ENCODE measurements at places on chromosomes 11 and 22.

GRCh38 chr22:37959231-37959825 lies 5.8 kb downstream of the POLR2F start:
- no peak for DNase-seq

GRCh38 chr11:134624166-134624920 lies 212.3 kb upstream of the B3GAT1 start:
- no peak for DNase-seq

GRCh38 chr11:100445231-100445735 lies 241.8 kb upstream of the ARHGAP42 start:
- DNase-seq = no peak

DNA sequence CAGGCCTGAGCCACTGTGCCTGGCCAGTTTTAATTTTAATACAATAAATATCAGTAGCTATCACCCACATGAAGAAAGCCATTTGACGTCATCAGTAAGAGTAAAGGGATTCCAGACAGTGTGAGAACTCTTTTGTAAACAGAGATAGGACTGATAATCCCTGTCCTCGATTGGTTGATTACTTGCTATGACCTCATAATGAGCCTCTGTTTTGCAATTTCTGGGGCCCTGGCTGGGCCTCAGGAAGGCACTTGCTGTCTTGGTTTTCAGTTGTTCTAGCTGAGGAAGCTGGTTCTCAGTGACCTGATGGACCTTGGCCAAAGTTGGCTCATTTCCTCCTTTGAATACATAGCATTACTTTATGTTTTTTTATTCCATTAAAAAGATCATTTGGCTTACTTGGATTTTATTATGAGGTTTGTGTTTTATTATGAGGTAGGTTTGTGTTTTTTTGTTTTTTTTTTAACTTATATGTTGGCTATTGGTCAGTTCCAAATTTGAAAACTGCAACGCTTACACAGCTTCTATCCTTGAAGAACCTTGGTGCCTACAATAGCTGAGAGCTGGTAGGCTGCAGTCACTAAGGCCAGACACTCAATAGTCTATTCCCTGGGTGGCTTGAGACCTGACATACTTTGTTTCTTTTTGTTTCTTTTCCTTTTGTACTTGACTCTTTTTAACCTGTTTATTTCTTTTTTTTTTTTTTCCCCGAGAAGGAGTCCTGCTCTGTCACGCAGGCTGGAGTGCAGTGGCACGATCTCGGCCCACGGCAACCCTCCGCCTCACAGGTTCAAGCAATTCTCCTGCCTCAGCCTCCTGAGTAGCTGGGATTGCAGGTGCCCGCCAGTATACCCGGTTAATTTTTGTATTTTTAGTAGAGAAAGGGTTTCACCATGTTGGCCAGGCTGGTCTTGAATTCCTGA lies 20.0 kb downstream of the MARK2 start:
- no peak for DNase-seq

- no peak for DNase-seq
Observed at GRCh38 chr11:44633641-44634040, 68.2 kb downstream of the CD82 start.

- DNase-seq = no peak
Observed at GRCh38 chr22:21714059-21714770, 21.4 kb downstream of the YPEL1 start.

DNA sequence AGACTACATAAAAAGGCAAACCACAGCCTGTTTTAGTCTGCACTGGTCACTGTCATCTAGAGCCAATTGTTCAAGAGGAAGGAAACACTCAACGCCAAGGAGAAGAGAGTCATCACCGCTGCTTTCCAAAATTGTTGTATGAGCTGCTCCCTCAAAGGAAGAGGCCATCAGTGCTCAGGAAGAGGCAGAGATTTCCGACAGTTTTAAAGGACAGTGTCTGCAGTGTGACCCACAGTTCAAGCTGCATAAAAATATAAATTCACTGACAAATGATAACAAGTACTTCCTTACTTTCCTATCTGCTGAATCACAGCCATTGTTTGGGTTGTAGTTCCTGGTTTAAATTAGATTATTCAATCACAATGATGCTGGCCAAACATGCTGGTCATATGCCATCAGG lies 16.4 kb downstream of the PRCP start:
- DNase-seq = no peak

GRCh38 chr22:38540701-38541100 lies 29.3 kb downstream of the DMC1 start:
- no peak for DNase-seq

- DNase-seq = no peak
Observed at GRCh38 chr11:70545610-70545912, 147.2 kb downstream of the CTTN start.

- no peak for DNase-seq
Observed at GRCh38 chr22:45263463-45264269, 21.1 kb upstream of the UPK3A start.

- DNase-seq = no peak
Observed at GRCh38 chr22:44162960-44163359, 17.8 kb upstream of the PARVG start.

- no peak for DNase-seq
Observed at GRCh38 chr22:39024519-39025308, 3.8 kb downstream of the APOBEC3D start.

DNA sequence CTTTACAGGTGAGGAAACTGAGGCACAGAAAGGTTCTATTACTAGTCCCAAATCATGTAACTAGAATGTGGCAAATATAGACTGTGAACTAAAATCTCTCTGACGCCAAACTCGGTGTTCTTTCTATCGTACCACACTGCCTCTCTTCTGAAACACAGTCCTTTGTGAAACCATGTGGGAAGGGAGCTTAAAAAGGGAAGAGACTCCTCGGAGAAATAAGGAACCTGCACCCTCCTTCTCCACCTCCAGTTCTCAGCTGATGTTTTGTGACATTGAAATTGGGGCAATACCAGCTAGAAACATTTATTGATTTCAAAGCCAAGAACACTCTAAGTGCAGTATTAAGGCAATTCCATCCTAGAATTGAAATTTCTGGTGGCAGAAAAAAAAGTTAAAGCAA lies 76.4 kb upstream of the DRD2 start:
- DNase-seq = no peak

DNA sequence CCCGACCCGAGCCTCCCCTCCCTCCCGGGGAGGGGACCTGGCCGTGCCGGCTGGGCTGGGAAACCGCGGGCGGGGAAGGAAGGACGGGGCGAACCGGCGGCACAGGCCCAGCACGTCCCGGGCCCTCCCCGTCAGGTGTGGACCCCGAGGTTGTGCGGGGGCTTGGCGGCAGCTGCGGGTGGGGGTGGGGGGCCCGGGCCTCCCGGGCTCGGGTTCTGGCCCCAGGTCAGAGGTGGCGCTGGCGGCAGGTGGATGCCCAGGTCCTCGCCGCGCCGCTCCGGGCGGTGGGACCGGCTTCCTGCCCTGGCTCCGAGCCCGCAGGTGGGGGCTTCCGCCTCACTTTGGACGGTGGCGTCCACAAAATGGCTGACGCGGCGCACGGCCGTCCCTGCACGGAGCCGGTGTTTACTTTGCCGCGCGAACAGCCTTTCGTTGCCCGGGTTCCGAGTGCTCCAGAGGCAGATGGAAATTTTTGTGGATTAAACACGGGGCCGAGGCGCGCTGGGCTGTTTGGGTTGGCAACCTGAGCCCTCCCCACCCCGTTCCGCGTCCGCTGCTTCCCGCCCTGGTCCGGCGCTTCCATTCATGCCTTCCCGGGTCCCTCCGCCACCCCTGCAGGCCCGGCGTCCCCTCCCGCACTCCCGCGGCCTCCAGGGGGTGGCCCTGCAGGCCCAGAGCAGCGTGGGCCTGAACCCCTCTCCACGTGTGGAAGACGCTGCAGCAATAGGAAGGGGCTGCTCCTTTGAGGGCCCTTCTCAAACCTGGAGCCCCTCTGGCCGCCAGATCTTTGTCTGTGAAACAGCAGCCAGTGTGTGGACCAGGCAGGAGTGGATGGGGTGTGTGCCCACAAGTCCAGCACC lies 92.0 kb upstream of the KCNQ1OT1 start:
- peak; percentile 39 for DNase-seq

DNA sequence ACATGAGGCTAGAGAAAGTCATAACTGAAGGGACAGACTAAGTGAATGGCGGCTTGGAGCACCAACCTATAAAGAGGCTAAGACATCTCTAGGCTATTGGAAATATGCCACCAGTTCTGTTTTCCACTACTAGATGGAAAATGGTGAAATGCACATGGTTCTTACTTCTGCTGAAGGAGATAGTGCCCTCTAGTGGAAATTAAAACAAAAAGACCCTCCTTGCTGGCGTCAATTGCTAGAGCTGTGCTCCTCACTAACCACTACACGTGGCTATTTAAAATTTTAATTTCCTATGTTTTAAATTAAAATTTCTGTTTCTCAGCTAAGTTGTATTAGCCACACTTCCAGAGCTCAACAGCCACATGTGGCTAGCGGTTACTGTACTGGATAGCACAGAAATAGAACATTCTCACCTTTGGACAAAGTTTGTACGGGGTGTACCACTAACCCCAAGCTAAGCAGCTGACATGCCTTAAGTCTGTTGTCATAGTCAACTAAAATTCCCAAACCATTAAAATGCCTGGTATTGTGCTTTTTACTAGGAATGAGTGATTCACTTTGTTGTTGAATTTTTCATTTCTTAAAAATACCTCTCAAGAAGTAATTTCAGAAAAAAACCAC lies 34.1 kb upstream of the CALCA start:
- no peak for DNase-seq

DNA sequence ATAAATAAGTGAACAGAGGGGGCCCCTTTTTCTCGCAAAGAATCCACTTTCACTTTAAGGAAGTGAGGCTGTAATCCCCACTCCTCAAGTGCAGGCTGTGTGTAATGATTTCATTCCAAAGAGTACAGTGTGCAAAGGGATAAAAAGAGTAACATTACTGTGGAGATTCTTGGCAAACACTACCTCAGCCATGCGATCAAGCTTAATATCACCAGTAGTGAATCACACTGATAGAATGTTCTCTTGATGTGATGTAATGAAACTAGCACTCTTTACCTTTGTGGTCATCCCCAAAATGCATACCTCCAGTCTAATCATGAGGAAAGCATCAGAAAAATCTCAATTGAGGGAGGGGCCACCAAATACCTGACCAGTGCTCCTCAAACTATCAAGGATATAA lies 246.1 kb upstream of the CHORDC1 start:
- DNase-seq = no peak

- DNase-seq = no peak
Observed at GRCh38 chr22:27433585-27434190, 367.9 kb downstream of the MN1 start.

All from activated CD4-positive, alpha-beta T cell treated with anti-CD3 and anti-CD28 coated beads for 48 hours (primary cell).